ENCODE measurements at places on chromosomes 3 and 15.

GRCh38 chr15:89096664-89097063 lies 8.4 kb downstream of the ABHD2 start:
- DNase-seq: no peak

DNA sequence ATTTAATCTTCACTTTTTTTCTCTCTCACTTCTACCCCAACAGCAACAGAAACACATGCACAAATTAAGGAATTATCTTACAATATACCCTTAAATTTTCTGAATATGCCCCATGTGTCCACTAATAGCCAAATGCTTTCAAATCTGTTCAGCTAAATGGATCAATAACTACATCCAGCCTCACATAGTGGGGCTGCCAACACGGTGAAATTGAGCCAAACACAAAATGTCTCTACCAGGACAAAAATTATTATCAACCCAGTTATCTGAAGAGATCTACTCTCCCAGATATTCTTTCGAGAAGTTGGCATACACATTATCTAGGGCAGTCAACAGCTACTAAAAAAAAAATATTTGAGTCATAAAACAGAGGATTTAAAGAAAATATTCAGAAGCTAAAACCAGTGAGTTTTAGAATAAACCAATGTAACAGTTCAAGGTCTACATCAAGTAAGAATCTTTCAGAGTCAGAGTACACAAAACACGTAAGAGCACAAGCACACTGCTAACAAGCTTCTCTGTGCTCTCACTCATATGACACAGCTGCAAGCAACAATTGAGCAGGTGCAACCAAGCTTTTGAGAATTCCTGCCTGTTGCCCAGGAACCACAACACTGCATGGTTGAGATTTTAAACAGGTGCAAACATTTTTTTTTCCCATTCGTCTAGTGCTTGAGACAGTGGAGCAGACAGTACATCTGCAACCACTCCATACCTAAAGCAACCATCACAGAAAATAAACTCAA lies 247.7 kb downstream of the ZBTB20 start:
- DNase-seq: peak; percentile 41

DNA sequence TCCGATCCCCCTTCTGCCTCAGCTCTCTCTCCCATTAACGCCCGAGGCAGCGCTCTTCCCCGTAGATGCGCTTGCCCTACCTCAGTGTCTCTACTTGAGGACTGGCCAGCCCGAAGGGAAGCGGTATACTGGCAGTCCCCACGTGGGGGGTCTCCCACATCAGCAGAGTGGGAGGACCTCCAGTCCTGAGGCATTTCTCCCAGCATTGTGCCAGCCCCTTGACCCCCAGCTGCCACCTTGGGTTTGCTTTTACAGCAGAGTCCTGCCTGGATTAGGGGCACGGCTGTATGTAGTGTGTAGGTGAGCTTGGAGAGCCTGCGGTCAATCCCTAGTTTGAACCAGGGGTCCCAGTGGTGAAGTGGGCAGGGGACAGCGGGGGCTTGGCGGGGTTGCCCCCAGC lies 767 bp downstream of the SEMA3F start:
- no peak for DNase-seq

DNA sequence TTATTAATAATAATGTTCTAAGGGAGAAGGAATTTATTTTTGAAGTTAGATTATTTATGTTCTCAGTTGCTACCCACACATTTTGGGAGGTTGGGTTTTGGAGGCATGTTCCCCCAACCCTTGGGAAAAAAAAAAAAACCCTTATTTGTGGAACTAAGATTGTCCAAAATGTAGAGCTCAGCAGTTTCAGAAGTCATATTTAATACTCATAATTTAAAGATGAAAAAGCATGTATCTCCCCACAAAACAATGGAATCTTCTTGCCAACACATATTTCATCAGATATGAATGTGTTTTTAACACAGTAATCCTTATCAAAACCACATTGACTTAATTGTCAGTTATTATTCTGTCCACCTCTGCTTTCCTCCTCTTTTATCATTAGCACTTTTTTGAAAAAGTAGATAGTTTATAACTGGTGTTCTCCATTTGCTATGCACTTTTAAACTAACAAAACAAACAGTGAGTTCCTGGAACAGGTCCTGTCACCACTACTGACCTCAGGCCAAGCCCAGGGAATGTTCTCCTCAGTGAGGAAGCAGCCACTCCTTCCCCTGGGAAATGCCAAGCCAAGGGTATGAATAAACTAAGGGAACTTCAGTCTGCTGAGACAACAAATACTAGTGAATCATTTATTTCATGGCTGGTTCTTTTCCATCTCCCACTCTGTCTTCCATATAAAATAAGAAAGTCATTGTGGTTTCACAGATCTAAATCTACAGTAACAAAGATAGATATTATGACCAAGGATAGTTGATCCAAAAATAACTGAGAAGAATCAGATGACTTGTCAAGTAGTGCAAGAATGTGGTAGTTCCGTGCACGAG lies 414.4 kb upstream of the ALCAM start:
- DNase-seq: no peak

DNA sequence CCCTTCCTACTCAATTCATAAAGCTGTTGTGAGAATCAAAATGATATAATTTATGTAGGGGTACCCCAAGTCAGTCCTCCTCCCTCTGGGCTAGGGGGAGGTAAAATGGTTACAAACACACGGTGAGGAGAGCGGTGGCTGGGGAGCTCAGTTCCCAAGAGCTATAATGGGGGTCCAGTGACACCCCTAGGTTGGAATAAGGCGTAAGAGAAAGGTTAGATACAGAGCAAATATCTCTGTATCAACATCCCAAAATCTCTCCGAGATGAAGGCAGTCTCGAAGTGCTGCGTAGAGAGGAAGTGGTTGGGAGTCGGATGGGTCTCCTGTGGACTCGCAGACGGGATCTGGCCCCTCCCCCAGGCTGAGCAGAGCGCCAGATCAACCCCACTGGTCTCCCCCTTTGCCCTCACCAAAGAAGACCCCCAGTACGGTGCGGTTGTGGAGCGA lies 1.8 kb downstream of the DUOX2 start:
- DNase-seq: no peak

DNA sequence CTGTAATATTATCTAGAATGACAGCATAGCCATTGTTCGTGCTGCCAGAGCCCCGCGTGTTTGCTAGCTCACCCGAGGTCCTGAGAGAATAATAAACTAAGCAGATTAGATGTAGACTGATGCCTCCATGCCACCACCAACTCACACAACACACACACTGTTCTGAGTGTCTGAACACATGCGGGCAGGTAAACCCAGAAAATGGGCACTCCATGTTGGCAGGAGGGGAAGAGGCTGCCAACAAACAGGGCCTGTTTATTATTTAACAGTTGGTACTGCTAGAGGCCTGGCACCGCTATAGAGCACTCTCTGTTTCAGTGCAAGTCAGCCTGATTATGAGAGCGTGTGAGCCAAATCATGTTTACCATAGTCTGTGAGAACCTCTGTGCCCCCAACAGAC lies 299.0 kb downstream of the ZBTB20 start:
- no peak for DNase-seq

GRCh38 chr3:164737174-164737573 lies 341.1 kb downstream of the SI start:
- no peak for DNase-seq

- DNase-seq: peak; percentile 55
Measured at GRCh38 chr3:117019082-117019713, 309.6 kb downstream of the TUSC7 start.

DNA sequence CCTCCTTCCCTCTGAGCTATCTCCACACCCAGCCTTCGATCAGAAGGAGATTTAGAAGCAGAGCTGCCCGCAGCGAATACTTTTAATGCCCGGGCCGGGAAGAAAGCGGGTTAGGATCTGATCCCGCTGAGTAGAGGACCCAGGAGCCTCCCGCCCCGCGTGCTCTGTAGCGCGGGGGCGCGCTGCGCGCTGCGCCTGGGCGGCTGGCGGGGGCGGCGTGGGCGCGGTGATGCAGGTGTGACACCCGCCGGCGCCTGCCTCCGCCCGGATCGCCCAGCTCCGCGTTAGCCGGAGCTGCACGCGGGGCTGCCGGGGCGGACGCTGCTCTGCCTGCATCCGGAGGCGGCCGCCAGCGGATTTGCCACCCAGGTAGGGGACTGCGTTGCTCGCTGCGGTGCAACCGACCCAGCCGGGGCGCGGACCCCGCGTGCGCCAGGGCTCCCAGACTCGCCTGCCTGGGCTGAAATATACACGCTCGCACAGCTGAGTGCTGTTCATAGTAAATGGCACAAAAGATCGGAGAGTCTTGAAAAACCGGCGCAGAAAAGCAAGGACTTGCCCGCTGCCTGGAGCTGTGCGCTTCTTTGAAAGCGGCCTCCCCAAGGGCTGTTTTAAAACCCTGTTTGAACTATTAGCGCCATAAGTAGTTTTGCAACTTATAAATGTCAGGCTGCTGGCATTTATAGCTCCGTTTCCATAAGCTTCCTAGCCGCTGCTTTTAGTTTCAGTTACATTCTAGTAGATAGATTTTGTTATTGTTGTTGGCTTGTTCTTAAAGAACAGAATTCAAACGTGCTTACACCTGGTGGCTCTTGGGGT lies at the start of gene SV2B:
Gene SV2B (plus strand): TSS at position 263 of the 819 bp plus-strand sequence. CDS start 126,007 bp downstream, outside the sequence.
- peak; percentile 29 for DNase-seq

GRCh38 chr15:39106950-39107349 lies 473.9 kb upstream of the THBS1 start:
- no peak for DNase-seq
